Stimulated activated CD4-positive, alpha-beta T cell treated with anti-CD3 and anti-CD28 coated beads, Interleukin-4, amount 100 ng/mL, for 24 hours (primary cell): ENCODE measurements at places on chromosomes 2 and 18.
A peak's percentile ranks its signal among the peaks of the same experiment; 100 is the strongest.

- DNase-seq = no peak
Observed at GRCh38 chr18:45760462-45761036, 36.6 kb downstream of the SLC14A1 start.

DNA sequence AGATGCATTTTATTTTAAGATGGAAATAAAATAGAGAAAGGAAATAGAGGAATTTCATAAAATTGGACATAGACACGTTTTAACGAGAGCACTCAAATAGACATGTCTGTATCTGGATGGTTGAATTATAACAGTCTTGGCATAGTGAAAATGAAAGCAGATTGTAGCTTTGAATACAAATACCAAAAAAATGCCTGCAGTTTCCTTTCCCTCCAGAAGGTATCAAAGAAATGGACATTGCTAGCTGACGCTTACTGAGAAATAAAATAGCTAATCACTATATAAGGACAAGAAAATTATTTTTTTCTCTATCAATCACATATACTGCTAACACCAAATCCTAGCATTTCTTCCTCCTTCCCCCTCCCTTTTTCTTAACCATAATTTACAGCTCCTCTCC, 11.4 kb upstream of the MAPRE2 start:
- DNase-seq = no peak

DNA sequence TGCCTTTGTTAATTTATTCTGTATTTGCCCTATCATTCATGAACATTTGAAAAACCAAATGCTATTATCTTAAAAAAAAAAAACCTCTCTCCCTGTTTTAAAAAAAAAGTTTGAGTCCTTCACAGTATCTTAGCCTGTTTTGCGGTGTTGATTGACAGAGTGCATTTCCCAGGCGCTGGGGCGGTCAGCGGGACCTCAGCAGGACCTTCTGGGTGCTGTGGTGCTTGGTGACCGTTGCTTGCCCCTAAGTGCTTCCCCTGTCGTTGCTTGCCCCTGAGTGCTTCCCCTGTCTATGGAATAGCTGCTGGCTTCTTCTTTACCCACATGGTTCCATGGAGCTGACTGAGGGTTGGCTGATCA, 12.1 kb downstream of the ATP6V1C2 start:
- DNase-seq = no peak

DNA sequence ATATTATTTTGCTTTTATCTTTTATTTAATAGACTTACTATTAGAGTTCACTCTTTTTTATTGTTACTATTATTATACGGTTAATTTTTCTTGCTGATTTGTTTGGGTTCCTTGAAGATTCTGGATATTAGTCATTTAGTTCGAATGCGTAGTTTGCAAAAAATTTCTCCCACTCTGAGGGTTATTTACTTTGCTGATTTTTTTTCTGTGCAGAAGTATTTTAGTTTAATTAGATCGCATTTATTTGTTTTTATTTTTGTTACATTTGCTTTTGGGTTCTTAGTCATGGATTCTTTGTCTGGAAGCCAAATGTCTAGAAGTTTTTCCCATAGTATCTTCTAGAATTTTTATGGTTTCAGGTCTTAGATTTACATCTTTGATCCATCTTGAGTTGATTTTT, 585.2 kb downstream of the CPS1 start:
- no peak for DNase-seq

DNA sequence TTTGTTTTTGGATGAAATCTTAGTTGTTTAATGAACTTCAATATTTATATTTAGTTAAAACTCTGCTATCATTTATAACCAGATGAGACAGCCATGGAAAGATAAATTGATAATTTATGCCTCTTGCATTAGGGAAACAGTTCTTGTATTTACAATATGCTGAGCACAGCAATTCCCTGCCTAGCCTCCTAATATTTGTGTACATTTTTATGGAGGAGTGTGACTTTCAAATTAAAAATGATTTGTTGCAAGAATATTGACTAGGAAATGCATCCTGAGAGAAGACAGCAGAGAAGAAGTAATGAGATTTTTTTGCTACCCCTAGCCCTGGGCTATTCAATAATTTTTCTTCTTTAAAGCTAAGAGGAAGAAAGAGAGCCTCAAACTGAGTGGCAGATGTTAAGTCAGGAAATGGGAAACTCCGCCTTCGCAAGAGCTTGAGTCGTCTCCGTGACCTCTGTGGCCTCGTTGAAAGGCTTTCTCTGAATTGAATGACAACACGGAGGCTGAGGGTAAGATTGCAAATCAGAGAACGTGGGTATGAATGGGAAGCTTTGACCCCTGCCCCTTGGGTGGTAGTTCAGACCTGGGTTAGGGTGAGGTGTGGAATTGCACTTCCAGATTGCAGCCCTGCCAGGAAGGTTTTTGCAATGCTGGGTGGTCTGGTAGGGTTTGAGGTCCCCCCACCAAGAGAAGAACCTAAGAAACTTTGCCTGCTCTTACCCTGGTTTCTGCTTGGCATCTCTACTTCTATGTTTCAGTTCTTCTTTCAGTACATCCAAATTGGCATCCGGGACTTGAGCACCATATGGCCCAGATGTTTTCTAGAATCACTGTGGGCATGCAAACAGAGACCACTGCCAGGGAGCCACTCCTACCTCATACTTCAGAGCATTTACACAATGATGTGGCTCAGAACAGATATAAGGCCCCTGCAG, 210.3 kb upstream of the RBMS1 start:
- DNase-seq = peak; percentile 7

DNA sequence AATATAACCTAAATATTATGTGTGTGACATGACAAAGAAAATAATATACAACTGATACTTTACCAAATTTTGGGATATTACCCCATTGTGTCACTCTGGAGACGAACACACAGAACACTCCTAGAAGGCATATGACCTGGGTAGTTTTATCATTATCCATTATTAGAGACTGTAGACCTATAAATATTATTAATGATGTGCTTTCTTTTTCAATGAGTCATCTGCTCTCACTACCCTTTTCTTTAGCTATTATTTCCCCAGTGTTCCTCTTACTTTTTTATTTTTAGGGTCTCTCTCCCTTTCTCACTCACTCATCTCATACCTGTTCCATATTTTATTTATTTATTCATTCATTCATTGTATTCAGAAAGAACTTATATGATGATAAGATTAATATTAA, 143.3 kb upstream of the ITGA4 start:
- DNase-seq = no peak

DNA sequence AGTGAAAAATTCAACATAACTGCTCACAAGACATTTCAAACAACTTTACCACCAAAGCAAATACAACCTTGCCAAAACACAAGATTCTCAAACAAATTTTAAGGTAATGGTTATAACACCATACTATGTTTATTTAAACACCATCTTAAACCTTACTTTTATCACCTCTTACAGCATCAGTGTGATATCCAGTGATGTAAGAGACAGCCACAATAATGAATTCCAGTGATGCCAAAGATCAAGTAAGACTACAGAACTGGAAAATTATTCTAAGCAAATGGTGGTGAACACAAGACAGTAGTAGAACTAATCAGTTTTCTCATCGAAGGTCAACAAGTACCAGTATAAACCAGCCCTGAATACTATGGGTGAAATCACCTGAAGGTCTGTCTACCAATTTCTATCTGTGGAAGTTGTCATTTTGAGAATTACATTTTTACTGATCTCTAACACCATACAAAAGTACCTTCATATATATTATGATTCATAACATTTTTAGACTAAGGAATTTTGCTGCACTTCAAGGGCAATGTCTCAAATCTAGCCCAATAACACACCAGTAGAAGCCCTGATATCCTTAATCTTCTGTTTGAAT, 146.2 kb downstream of the RBMS1 start:
- no peak for DNase-seq

DNA sequence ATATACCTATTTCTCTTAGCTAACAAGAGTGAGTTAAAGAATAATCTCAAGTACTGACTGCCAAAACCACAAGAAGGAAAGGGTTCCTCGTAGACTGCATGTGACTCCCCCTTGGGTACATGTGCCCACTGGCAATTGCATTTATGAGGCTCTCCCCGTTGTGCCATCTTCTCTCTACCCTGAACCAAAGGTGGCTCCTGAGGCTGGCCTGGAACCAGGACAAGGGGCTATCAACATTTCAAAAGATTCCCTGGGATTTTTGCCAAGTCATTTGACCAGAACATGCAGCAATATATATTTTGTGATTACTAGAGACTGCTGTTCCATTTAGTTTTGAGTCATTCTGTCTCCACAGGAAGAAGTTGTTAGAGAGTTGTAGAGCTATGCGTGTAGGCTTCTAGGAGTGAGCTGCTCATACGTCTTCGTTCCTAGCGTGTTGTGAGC, 45.8 kb downstream of the LAMA3 start:
- DNase-seq = no peak

DNA sequence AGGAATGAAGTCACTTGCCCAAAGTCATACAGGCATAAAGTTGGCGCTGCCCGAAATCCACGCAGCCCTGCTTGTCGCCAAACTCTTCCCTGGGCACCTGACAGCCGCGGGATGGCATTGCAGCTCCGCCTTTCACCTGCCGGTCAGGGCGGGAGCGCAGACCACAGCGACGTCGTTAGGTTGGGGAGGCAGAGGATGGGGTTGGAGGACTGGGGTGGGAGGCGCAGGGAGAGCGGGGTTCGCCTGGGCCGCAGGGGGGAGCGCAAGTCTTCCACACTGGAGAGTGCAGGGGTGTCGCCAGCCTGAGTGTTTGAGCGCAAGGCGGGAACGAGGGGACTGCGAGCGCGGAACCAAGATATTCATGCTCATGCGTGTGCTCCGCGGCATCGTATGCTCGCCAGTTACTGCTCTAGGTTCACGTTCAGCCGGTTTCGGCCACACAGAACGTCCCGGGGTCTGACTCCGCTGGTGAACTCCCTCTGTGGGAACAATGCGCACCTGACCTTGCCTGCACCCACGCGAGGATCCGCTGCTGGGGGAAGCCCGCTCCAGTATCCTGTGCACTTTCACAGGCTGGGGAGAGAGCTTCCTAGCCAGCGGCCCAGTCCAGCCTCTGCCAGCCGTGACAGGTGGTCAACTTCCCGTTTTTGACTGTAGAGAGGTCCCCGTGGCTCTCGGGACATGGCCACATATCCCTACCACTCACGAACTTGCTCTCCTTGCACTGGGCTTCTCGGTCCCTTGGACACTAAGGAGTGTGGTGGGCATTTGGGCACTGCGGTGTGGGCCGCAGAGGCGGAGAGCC, 767 bp upstream of the NPPC start:
- DNase-seq = peak; percentile 12

DNA sequence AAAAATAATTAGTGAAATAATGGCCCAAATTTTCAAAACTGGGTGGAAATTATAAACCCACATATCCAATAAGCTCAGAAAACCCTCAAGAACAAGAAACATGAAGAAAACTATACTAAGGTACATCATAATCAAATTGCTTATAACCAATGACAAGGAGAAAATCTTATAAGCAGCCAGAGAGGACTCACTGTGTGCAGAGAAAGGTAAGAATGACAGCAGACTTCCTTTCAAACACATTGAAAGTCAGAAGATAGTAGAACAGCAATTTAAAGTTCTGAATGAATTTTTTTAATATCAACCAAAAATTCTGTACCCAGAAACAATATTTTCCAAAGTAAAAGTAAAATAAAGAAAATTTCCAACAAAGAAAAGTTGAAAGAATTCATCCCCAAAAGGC, 197.7 kb upstream of the RAB12 start:
- DNase-seq = no peak

- DNase-seq = no peak
Observed at GRCh38 chr2:152120430-152120829, 21.6 kb upstream of the CACNB4 start.

DNA sequence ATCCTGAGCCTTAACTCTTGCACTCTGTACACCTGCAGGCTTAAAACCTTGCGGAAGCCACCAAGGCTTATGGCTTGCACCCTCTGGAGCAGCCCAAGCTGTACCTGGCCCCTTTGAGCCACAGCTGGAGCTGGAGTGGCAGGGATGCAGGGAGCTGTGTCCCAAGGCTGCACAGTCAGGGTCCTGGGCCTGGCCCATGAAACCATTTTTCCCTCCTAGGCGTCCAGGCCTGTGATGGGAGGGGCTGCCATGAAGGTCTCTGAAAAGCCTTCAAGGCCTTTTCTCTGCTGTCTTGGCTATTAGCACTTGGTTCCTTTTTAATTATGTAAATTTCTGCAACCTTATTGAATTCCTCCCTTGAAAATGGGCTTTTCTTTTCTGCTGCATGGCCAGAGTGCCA, 56.4 kb downstream of the FAM124B start:
- DNase-seq = no peak

- DNase-seq = no peak
Observed at GRCh38 chr2:177826897-177827296, 245.7 kb downstream of the PDE11A start.

DNA sequence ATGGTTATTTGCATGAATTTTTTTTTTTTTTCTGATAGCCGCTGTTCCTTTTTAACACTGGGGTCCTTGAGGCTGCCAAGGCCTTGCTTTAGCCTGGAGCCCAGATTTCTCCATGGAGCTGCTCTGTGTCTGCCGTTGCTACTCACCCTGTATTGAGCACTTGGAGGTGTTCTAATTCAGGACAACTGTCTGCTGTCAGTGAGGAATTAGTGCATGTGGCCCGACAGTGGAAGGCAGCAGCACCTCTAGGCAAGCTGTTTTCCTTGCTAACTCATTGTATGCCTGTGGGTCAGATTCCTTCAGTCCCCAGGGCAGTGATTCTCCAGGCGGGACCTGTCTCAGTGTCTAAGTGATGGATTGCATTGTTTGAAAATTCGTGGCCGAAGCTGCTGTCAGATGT, 147.7 kb upstream of the DPP10 start:
- DNase-seq = no peak

GRCh38 chr2:219285894-219286425, 6.8 kb downstream of the DNAJB2 start:
- no peak for DNase-seq

DNA sequence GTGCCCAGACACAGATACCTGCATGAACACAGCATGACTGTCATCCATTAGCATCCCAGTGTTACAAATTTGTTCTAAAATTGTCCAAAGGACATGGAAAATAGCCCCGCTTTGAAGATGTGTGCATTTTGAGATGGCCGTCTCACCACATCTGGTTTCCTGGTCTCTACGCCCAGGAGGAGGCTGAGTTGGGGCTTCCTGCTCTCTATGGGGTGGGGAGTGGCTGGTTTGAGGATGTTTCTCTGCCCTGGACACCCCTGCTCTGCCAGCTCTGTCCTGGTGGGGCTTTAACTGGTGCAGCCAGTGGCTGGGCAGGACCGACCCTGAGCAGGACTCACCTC, 74.6 kb upstream of the SMAD7 start:
- no peak for DNase-seq

GRCh38 chr2:23388756-23389514, 4.0 kb downstream of the KLHL29 start:
- DNase-seq = no peak

- no peak for DNase-seq
Observed at GRCh38 chr2:160345071-160345764, 145.1 kb upstream of the ITGB6 start.

GRCh38 chr2:233416706-233417105, 62.4 kb downstream of the DGKD start:
- peak; percentile 2 for DNase-seq
